ENCODE measurements at places on chromosomes 1 and 21.

- no peak for DNase-seq
These were observed 10.5 kb upstream of the DNAJB4 start for GRCh38 chr1:77994117-77994705.

DNA sequence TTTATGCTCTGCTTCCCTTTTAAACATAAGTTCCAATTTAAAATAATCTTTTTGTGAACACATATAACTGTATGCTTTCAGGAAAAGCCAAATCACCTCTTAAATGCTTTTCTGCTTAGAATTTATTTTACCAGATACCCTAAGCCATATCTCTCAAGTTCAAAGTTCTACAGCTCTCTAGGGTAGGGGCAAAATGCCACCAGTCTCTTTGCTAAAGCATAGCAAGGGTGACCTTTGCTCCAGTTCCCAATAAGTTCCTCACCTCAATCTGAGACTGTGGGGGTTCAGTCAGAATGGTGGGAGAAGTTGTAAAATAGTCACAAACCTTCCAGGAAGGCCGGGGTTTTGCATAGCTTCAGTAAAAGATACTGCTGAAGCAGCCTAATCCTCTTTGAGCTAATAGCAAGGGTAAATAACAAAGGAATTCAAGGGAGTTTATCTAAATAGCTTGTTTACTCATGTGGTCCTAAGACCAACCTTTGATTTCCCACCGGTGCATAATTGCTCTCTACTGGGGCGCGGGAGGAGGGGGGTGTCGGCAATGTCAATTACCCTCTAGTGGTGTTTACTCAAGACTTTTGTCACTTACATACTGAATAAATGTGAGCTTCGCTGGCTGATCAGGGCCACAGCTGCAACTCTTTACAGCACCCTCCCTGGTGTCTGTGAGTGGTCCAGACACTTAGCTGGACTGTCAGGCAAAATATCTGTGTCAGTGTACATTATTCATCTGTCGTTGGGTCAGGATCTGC, 1376.2 kb downstream of the NCAM2 start:
- DNase-seq = no peak

- DNase-seq = no peak
These were observed 1.8 kb downstream of the ESPN start for GRCh38 chr1:6426277-6426971.

DNA sequence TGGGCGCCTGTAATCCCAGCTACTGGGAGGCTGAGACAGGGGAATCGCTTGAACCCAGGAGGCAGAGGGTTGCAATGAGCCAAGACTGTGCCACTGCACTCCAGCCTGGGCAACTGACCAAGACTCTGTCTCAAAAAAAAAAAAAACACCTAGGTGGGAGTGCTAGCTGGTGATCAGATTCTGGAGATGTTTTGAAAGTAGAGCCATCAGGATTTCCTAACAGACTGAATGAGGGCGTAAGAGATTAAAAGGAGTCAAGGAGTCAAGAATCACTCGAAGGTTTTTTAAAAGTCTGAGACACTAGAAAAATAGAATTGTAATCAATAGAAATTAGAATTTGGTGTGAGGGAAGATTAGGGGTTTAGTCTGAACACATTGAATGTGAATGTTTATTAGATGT, 73.8 kb downstream of the HSF2BP start:
- no peak for DNase-seq

DNA sequence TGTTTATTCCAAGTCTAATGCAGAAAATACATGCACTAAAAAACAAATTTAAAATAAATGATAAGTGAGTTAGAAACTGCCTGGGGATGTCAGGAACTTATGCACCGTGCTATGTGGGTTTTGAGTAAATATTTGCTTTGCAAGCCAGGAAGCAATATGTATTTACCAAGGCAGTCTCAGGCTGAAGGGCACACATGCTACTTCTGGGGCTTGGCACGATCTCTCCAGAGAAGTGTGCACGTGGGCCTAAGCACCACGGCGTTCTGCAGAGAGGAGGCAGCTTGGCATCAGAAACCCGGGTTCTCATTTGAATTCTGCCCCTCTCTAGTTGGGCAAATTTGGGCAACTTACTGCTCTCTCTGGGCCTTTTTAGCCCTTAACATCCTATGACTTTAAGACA, 72.6 kb upstream of the ROR1 start:
- DNase-seq = no peak

All from anterior cingulate cortex (tissue), 58 donors.